AML-193 (cell line): ENCODE measurements at places on chromosomes 1 and 21.

DNA sequence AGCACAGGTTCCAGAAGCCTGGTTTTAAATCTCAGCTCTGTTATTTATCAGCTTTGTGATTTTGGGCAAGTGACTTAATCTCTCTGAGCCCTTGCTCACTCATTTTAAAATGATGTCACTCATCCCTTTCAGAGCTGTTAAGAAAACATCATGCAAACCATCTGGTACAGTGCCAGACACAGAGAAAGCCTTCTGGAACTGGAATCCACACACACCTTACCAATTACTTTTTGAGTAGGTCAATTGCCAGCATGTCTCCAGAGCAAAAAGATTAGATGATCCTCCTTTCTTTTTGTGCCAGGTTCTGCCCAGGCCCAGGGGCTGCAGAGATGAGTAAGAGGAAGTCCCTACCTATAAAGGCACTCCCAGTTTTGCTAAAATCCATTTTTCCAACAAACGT, 61.3 kb downstream of the ROR1 start:
- DNase-seq = no peak

GRCh38 chr1:209057901-209058300, 525.6 kb upstream of the CAMK1G start:
- DNase-seq = no peak

- DNase-seq = no peak
Measured at GRCh38 chr1:145858238-145858900, 512 bp downstream of the PIAS3 start.

GRCh38 chr1:7592120-7592798, 178.8 kb upstream of the VAMP3 start:
- DNase-seq = no peak

- no peak for DNase-seq
Measured at GRCh38 chr1:102434421-102434820, 437.7 kb upstream of the OLFM3 start.

- no peak for DNase-seq
Measured at GRCh38 chr1:240310226-240310925, 218.7 kb downstream of the FMN2 start.

- no peak for DNase-seq
Measured at GRCh38 chr1:155124503-155125463, 2.9 kb upstream of the EFNA1 start.

DNA sequence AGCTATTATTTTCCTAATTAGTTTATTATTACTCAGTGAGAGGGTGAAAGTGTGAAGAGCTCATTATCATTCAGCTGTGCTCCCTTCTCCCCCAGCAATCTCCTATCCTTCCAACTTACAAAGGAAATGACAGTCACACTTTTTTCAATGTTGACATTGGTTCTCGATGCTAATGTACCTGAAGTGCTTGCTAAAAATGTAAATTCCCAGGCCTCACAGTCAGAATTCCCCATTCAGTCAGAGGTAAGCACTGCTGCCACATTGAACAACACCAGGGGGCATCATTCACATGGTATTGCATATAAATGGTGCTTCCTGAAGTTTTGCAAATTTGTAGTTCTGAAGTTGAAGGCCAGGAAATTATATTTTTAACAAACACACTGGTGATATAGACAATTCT, 132.7 kb upstream of the FOXD3 start:
- peak; percentile 10 for DNase-seq

DNA sequence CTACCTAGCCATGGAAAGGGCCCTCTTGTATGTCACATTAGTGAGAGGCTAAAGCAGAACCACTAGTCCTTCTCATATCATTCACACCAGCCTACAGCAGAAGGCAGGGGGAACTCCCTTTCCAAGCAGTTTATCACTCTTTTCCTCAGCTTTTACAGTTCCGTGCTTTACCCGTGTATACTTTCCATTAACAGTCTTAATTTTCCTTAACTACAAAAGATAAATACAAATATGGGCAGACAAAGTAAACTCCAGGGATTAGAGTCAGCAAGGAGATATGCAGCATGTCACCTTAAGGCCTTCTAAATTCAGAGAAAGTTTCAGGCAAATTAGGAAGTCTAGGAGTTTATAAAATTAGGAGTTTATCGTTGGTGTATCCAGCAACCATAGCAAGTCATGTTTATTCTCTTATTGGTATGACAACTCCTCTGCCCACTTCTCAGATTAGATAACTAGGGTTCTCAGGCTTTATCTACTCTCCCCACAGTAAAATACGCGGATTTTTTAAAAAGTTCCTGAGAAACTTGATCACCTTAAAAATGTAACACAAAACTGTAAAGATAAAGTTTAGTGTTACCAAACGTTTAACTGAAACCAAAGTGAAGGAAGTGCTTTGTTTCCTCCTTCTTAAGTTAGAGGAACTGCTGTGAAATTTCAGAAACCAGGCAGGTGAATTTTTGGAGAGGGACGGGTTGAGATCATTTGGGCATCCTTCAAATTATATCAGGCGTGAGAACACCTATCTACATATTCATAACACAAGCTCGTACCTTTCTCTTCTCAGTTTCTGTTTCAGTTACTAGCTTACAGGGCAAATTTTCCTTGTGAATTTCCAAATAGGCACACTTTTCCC, 42.7 kb upstream of the SLC19A2 start:
- no peak for DNase-seq

- DNase-seq = no peak
Measured at GRCh38 chr1:14849038-14849437, 250.6 kb downstream of the KAZN start.

GRCh38 chr1:82491301-82492048, 690.7 kb downstream of the ADGRL2 start:
- no peak for DNase-seq

DNA sequence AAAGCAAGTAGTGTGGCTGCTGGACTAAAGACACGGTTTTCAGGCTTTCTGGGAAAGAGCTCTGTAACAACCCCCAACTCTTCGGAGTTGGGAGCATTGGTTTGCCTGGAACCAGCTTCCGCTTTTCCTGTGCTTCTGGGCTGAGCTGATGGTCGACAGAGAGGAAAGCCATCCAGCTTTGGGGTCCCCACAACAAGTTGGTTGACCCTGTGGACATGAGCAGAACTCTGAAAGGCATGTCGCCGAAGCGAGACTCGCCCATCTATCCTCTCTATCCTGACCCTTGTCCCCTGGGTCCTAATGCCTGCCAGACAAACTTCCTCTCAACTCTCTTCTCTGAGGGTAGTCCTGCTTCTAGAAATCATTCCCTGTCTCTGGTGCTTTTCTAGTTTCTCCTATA, 31.9 kb upstream of the FCGR2A start:
- no peak for DNase-seq

GRCh38 chr21:22019766-22020165, 1021.6 kb downstream of the NCAM2 start:
- DNase-seq = no peak

DNA sequence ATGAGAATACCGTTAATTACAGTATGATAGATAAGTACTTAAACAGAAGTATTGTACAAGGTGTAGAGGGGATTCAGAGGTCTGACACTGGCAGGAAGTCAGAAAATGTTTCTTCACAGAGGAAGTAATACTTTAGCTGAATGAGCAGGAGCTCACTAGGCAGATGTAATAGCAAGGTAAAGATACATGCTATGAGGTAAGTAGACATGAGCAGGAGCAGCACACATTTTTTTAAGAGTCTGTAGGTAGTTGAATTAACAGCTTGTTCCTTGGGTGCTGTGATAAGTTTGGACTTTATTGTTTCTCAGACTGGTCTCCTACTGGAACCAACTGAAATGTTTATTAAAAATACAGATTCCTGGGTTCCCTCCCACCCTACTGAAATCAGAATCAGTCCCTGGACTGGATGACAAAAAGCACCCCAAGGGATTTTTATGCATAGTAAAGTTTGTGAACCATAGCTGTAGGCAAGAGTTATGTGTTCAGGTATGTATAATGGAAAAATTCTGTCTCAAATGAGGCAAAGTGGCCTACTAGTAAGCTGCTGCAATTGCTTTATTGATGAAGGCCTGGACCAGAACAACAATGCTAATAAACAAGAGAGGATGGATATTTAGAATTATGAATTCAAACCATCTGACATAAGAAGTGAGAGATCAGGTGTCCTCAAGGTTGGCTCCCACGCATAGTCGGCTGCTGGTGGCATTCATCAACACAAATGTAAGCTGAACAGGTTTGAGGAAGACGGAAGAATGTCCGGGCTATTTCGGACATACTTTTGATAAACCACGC, 902 bp downstream of the AP4B1 start:
- peak; percentile 34 for DNase-seq

GRCh38 chr1:97004054-97004453, 282.5 kb downstream of the PTBP2 start:
- no peak for DNase-seq

DNA sequence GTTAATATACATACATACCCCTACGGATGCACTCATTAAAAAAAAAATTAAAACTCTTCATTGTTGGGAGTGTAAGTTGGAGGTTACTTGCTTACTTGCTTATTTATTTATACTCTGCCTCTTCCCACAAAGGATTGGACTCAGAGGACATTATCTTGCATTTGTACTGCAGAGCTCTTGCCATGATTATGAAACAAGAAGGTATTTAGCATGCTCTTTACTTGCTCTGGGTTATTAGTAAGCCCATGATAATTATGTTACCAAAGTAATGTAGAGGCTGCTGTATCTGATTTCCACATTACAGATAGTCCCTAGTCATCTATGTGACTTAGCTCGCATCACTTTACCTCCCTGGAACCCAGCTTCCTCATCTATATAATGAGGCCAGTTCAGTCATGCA, 355.1 kb upstream of the PTBP2 start:
- no peak for DNase-seq

DNA sequence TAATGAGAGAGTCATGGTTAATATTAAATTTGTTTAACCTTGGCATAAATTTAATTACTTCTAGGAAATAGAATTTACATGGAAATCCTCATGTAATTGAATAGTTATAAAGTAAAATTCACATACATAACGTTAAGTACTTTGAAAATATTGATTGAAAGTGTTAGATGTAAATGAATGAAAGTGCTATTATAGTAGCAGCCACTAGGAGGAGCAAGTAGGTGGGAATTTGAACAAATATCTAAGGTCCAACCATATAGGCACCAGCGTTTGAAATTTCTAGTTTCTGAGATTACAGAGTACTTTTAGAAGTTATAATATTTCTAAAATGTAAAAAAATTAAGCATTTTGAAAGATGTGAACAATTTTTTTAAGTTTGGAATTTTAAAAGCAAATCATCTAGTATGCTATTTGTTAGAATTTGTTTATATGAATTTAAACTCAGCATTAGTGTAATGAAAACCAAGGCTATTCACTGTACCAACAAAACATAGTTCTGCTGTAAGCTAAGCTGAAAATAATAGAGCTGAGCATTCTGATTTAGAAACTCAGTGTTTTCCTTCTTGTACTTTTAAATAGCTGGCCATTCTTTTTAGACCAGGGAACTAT, 3.3 kb downstream of the B3GALT2 start:
- DNase-seq = peak; percentile 48

GRCh38 chr1:182507685-182508084, 57.7 kb downstream of the RGSL1 start:
- DNase-seq = no peak

GRCh38 chr1:91854852-91855534, 31.0 kb downstream of the TGFBR3 start:
- no peak for DNase-seq

DNA sequence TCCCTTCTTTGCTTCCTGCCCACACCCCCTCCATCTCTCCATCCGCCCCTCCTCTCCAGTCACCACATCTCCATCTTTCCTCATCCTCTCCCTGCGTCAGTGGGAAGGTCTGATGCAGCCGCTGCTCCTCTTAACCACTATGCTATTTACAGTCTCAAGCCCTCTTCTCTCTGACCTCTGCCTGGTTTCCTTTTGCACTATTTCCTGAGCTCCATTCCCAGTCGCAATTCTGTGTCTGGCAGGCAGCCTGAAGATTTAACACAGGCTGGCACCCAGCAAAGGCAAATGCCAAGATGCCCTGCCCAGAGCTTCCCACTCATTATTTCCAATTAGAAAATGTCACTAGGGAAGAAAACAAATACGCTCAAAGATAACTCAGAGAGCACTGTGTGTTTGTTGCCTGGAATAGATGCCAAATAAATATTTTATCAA, 89.6 kb upstream of the LPGAT1 start:
- DNase-seq = no peak

GRCh38 chr1:209929751-209930150, 8.3 kb upstream of the SYT14 start:
- DNase-seq = no peak

- DNase-seq = peak; percentile 91
Measured at GRCh38 chr1:206469933-206470691, at the start of gene IKBKE. Gene IKBKE (plus strand): TSS chr1:206470476. CDS start chr1:206473228, 2,752 bp downstream.

DNA sequence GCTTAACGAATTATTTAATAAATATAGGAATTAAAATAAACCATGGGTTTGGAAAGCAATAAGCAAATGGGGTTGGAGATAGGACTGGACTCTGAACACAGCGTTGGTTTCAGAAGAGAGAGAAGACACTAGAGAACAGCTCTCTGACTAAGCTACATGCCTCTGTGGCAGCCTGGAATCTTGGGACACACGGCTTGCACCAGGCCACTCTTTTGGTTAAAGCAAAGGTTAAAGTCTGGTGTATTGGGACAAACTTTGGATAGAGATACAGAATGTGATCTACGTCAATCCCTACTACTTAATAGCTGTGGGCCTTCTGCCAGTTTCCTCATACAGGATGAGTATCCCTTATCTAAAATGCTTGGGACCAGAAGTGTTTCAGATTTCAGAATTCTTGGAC, 49.7 kb upstream of the HSD17B7 start:
- no peak for DNase-seq

GRCh38 chr1:167627865-167628641, 2.0 kb upstream of the RCSD1 start:
- DNase-seq = peak; percentile 84

DNA sequence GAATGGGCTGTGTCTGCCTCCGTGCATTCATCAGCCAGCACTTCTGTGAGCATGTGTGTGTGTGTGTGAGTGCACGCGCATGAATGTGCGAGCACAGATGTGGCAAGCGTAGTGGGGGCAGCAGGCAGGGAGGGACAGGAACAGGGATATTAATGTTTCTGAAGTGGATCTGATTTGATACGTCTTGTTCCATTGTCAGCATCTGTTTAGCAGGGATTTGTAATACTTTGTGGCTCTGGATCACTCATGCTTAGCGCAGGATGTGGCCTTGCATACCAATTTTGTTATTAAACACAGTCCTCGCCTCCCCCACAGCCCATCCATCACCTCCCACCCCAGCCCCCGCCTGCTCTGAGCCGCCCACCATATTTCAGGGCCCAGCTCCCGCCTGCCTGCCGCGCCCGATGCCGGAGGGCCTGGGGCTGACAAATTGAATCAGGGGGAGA, 52.4 kb downstream of the TMEM53 start:
- DNase-seq = no peak
